Osteocyte (in vitro differentiated cells): ENCODE measurements at places on chromosomes 1 and 21. TPM values are rescaled to one million over a fixed set of nuclear protein-coding genes. Genes with fewer than 3 reads are reported as not detected.
A peak's percentile ranks its signal among the peaks of the same experiment; 100 is the strongest.

DNA sequence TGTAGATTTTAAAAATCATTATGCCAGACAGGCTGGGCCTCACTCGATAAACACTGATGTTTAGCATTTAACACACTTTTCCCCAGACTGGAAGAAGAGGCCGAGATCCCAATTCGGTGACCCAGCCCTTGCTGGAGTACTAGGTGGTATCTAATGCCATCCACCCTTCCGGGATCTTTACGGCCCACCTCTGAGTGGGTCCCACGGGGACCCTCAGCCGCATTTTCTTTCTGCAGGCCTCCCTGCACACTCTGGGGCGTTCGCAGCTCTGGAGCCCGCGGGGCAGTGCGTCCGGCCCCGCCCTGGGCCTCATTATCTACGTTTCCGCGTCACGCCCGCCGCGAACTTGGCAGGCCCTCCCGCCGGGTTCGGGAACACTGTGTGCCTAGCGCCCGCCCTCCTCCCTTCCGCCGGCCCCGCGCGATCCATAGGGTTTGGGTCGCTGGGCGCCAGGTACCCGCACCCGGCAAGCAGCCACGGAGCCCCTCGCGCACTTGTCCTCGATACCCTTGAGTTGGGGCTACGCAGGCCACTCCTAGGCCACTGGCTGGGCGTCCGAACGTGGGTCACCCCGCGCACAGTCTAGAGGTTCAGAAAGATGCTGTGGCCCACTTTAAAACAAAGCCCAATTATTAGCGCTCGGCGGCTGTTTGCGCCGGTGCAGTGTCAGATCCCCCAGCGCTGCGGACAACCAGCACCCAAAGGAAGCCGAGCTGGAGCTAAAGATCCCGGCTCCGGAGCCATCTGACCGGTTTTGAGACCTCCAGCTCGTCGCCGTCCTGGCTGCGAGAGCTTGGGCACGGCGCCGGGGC, 950 bp upstream of the EVA1C start:
- no peak for DNase-seq
- H3K27me3 ChIP-seq = peaks cover 36% of the 10 kb centered on the region
- peak overlapping the region; percentile 2 for H3K27ac ChIP-seq
- H3K36me3 ChIP-seq = no peaks in the 10 kb centered on the region

- H3K4me1 ChIP-seq = no peaks in the 10 kb centered on the region
- no peak for DNase-seq
- no peak overlapping the region for H3K4me3 ChIP-seq
- peaks cover 5% of the 10 kb centered on the region for H3K27me3 ChIP-seq
These were observed 178.9 kb downstream of the MIS18A start for GRCh38 chr21:32099812-32100416.

DNA sequence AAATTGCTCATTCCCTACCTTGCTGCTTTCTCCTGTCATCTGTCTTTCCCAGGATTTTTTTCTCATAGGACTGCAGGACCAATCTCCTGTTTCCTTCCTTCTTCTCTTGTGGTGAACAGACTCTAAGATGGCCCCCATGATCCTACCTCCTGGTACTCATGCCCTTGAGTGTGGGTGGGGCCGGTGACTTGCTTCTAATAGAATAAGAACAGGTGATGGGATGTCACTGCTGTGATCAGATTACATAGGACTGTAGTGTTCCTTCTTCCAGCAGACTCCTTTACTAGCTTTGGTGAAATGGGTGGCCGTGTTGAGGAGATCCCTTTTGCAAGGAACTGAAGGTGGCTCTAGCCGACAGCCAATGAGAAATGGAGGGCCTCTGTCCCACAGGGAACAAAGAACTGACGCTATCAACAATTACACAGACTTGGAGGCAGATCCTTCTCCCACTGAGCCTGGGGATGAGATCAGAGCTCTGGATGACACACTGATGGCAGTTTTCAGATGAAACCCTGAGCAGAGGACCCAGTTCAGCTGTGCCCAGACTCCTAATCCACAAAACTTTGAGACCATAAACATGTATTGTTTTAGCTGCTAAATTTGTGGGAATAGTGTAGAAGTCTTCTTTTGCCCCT, 7.5 kb downstream of the GSTM3 start:
- peak; percentile 42 for DNase-seq
- H3K27me3 ChIP-seq = peaks cover 2% of the 10 kb centered on the region
- peaks cover 7% of the 10 kb centered on the region for H3K4me1 ChIP-seq
- peaks cover 13% of the 10 kb centered on the region for H3K36me3 ChIP-seq
- no peak overlapping the region for H3K27ac ChIP-seq

DNA sequence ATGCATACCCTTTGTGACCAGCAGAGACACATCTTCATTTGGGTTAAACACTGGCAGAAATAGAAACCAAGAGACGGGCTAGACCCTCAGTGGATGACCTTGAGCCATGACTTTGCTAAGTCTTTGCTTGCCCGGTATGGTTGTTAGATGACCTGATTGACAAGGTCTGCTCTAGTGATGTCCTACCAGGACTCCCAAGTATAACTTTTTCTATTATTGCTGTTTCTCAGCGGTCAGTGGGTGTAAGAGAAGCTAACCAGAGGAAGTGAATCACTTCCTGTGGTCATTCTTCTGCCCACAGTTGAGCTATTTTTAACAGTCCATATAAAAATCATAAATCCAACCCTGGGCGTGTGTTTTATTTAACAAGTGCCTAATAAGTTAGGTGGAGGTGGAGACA, 126.2 kb upstream of the ETS2 start:
- H3K36me3 ChIP-seq = peaks cover 5% of the 10 kb centered on the region
- peak overlapping the region; percentile 14 for H3K27ac ChIP-seq
- no peak overlapping the region for H3K4me3 ChIP-seq
- H3K27me3 ChIP-seq = peaks cover 42% of the 10 kb centered on the region
- peaks cover 41% of the 10 kb centered on the region for H3K4me1 ChIP-seq
- DNase-seq = no peak

F5 gene
- total RNA-seq = not detected in 2 replicates

- H3K36me3 ChIP-seq = no peaks in the 10 kb centered on the region
- H3K27ac ChIP-seq = no peak overlapping the region
- H3K27me3 ChIP-seq = peaks cover 3% of the 10 kb centered on the region
- no peak overlapping the region for H3K4me3 ChIP-seq
- H3K4me1 ChIP-seq = peaks cover 15% of the 10 kb centered on the region
These were observed 265.8 kb downstream of the LRRC7 start for GRCh38 chr1:69833536-69833935.

HOOK1 gene
- total RNA-seq = 0.05 TPM in 1 of 2 replicates, not detected in the other

- H3K36me3 ChIP-seq = no peaks in the 10 kb centered on the region
- peak; percentile 91 for DNase-seq
- H3K27me3 ChIP-seq = no peaks in the 10 kb centered on the region
These were observed 5.1 kb upstream of the CLEC20A start for GRCh38 chr1:178501705-178502329.

A3GALT2 gene
- total RNA-seq = 0.35 TPM in 1 of 2 replicates, not detected in the other

DNA sequence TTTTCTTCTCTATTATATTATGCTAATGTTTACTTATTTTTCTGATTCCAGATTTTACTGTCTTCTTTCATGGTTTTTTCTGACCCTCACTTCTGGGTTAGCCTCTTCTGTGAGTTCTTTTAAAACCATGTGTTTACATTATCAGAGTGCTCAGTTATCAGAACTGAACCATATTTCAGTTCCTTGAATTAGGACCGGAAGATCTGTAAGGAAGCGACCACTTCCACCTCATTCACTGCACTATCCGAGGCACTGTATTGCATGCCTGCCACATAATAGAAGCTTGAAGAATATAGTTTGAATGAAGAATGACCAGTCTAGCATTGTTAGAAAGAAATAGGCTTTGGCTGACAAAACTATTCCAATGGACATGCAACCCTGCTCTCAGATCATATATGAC, 281.0 kb upstream of the DEPDC1 start:
- no peaks in the 10 kb centered on the region for H3K27me3 ChIP-seq
- no peak overlapping the region for H3K4me3 ChIP-seq
- DNase-seq = no peak
- H3K27ac ChIP-seq = no peak overlapping the region
- no peaks in the 10 kb centered on the region for H3K4me1 ChIP-seq
